Right lobe of liver (tissue), 6 donors: ENCODE measurements at places on chromosomes 1 and 21.

DNA sequence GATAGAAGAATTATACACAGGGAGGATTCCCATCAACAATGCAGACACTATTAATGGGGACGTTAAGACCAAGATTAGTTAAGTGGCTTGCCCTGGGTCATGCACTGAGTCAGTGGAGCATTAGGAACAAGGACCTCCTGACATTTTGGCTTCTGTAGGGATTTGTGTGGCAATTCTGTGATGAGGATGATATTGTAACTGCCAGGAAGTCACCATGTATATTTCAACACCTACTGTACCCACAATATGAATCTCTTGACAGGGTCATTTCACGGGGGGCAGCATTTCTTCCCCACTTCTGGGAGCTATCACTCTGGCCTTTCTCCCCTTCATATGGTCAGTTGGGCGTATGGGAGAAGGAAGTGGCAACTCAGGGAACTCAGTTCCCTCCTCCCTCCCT is 134.9 kb downstream of the RUNX1 start:
- no peak for DNase-seq

- peak; percentile 42 for DNase-seq
Measured at GRCh38 chr1:35931446-35932157, 697 bp downstream of the AGO3 start.

DNA sequence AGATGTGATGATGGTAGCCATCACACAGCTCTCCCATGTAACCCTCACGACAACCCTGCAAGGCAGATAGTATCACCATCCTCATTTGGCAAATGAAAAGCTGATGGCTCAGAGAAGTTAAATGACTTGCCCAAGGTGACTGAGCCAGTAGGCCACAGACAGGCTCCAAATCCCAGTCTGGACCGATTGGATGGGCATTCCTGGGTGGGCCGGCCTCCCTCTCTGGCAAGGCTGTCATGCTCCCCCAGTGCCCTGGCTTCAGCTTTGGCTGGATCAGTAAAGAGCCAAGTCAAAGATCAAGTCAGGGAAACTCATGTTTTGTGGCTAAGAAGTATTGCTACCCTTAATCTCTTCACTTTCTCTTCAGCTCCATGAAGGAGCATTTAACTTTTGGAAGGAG is 41.2 kb downstream of the CDCP2 start:
- DNase-seq, result no peak

DNA sequence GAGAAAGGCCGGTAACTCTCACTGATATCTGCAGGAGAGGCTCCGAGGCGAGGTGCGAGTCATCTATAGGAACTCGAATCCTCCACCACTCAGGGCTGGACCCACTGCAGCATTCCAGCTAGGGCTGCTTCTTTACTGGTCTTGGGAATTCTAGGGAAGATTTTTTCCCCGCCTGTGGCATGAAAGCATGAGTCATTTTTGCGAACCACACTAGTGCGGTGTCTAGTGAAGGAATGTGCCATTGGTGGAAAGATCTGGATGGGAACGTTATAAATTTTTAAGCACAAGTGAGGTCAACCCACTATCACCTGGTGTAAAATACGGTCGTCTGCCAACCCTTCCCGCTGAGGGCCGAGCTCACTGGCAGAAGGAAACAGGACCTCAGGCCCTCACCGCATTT is 49.7 kb downstream of the SYF2 start:
- DNase-seq, result no peak

DNA sequence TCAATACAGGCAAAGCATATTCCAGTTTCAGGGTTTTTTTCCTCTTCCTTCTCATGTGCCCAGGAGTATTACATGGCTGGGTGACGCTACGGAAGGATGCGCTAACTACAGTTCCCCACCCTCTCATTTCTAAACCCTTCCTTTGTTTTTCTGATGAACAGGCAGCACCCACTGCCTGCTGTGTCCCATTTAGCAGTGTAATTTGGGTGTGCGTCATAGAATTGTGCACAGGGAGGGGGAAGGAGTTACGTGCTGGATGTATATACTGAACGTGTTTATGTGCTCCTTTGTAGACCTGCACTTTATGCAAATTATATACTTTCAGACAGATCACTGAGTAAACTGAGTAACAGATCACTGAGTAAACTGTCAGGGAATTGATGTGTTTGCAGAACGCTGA is 44.5 kb downstream of the ELAPOR1 start:
- DNase-seq, result no peak

GRCh38 chr1:241212628-241213027 is 144.4 kb downstream of the RGS7 start:
- no peak for DNase-seq

- no peak for DNase-seq
Measured at GRCh38 chr1:241658081-241658793, 6.2 kb downstream of the WDR64 start.

DNA sequence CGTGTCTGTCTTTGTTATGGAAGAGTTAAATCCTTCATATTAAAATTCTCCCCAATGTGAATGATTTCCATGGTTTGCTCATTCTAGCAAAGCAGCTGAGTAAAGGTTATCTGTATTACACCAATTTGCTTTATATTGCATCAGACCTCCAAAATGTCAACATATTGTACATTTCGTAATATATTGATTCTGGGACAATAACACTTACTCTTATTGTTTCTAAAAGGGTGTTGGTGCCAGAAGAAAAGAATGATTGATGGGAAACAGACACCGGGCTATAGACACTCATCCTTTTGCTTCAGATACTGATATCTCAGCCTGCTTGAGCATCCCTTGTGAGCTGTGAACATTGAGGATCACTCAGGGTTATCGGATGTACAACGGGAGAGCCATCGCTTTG is 7.0 kb downstream of the NTNG1 start:
- DNase-seq, result no peak

DNA sequence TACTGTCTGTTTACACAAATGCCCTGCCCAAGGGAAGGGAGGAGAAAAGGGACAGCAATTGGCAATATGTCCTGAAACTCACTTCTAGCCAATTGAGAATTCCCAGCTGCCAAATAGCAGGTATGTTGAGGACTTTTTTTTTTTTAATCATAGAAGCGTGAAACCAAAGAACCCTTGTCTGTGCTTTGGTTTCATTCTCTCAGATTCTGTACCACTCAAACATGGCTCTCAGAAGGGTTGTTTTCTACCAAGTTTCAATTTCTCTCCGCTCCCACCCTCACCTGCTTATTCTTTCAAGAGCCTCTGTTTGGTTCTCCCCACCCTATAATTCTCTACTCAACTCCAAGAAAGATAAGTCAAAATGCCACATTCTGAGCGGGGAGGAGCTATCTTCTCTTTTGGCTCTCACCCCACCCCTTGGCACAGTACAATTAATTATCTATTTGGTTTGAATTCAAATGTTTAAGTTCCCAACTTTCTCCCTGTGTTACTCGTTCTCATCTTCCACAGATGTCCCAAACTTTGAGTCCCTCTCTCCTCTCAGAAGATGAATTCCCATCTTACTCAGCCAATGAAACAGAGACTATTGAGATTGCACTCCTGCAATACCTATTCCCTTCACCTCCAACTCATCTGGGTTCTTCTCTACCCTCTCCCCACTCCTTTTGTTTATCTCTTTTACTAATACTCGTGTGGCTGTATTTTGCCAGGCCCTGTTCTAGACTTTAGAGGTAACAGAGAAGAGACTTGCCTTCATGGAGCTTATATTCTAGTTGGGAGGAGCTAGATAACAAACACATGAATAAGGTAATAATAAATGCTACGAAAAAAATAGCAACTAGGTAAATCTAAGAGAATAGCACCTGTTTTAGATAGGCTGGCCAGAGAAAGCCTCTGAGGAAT is 3.9 kb upstream of the TP53BP2 start:
- DNase-seq, result no peak

- DNase-seq, result no peak
Measured at GRCh38 chr1:106608841-106609240, 447.6 kb upstream of the PRMT6 start.

DNA sequence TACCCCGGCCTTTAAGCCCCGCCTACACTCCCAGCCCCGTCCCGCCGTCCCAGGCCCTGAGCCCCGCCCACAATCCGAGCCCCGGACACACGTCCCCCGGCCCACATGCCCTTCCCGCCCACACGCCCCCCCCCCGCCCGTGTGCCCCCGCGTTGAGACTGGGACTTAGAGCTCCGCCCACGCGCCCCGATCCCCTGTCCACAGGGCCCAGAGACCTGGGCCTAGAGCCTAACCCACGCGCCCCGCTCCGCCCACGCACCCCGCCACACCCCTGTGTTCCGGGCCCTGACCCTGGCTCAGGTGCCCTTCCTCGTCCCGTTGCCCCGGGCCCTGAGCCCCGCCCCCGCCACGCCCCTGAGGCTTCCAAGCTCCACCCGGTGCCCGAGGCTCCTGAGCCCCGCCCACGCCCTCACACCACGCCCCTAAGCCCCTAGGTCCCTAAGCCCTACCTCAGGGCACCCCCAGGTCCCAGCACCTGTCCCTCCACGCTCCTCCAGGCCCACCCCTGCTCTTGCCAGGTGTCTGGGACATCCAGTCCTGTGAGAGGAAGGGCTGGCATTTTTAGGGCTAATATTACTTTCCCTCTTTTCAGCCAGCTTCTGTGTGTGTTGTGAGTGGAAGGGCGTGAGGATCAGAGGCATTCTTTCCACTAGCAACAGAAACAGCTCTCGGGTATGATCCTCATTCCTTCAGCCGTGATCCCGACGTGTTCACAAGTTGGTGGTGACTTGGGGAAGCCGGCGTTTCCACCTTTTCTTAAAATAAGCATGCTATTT is 552 bp upstream of the GPR157 start:
- DNase-seq, result peak; percentile 96

- no peak for DNase-seq
Measured at GRCh38 chr1:207035877-207036551, 3.5 kb upstream of the C1orf116 start.

DNA sequence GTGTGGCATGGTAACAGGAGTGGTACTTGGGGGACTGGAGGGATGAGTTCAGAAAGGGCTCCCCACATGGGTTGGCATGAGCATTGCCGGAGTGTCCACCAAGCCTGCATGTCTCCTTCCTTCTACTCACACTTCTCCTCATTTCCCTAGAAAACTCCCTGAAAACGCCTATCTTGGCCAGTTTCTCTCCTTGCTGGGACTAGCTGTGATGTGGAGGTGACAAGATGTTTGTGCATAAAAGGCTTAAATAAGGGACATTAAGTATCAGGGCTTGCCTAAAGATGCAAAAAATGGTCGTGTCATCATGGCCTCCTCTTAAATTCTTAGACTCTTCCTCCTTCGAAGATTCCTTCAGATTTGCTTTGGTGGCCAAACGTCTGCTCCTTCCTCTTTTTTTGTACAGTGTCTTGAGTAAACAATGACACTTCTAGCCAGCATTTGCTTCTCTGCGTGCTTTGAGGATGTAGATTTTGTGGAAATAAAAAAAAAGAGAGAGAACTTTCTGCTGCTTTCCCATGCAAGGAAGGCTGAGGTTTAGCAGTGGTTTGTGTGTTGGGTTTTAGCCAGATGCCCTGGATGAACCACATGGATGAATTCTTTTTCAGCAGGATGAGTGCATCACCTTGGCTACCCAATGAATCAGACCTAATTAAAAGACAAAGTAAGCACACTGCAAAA is 239.1 kb upstream of the IRF2BP2 start:
- no peak for DNase-seq

GRCh38 chr1:14118691-14119485 is 418.9 kb downstream of the PRDM2 start:
- no peak for DNase-seq

GRCh38 chr1:67441183-67441582 is 11.0 kb upstream of the SERBP1 start:
- DNase-seq, result peak; percentile 64

DNA sequence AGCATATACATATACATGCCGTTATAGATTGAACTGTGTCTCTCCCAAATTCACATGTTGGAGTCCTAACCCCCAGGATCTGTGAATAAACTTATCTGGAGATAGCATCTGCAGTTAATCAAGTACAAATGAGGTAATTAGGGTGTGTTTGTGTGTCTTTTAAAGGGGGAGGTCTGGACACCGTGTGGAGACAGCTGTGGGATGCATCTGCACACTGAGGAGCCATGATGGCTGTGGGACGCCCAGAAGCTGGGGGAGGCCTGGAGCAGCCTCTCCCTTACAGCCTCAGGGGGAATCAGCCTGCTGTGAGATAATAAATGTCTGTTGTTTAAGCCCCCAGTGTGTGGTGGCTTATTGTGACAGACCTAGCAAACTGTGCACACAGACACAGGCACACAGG is 51.8 kb upstream of the COL18A1 start:
- no peak for DNase-seq

- DNase-seq, result no peak
Measured at GRCh38 chr1:1517973-1518620, 6.1 kb downstream of the ATAD3A start.

DNA sequence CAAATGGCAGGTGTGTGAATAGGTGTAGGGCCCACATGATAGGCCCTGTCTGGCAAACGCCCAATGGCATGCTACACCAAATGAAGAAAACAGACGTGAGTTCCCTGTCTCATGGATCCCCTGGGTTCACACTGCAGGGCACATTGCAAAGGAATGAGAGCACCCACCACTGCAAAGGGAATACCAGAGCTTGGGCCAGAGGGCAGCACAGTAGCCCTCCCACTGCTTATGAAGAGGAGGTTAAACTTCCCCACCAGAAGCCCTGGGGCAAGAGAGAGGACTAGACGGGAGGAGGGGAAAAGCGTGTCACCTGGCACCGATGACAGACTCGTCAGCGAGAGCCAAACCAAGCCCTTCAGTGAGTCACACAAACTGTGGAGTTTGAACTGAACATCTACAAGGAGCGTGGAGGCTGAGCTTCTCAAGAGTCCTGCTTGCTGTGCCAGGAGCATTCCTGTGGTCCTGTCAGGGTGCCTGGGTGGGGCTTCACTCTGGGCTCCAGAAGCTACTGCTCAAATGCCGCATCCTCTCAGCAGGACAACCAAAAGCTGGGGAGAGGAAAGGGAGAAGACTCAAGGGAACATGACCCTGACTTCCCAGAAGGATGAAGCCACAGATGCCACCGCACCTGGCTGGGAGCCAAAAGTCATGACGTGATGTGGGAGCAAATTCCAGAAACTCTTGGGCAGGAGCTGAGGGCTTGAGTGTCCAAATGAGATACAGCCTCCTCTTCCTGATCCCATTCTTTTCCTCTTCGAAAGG is 61.1 kb downstream of the TOMM20 start:
- DNase-seq, result peak; percentile 88

DNA sequence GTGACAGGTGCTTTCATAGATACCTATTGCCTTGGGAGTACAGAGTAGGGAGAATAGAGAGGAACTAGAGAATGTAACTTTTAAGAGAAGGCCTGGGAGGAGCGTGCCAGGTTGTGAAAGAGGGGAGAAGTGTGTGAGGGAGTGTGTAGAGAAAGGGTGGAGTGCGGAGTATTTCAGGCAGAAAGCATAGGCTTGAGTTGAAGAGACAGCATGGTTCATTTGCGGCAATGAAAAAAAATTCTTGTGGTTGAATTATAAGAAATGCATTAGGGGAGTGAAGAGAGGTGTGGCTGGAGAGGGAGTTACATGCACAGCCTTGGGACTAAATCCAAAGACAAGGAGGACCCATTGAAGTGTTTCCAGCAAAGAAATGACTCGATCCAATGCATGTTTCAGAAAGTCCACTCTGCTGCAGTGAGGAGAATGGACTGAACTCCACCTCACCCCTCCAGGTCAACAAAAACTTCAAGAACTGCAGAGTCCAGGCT is 81.7 kb upstream of the ADAM30 start:
- DNase-seq, result no peak
